ENCODE measurements at places on chromosomes 11 and 22.

DNA sequence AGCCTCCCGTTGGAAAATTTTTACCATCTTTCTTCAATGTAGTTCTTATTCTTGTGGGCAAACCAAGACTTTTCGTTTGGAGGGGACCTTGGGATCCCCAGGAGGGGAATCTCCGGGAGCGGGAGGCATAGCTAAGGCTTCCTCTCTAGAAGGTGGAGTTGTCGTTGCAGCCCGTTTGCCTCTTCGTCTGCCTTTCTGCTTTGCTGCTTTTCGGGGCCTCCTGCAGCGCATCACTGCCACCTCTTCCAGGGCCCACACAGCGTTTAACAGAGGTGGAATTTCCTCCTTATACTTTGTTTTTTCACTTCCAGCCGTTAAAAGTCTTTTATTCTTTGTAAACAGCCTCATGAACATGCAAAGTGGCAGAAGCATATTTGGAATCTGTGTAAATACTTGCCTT, 3.5 kb upstream of the IFITM3 start:
- DNase-seq: no peak

DNA sequence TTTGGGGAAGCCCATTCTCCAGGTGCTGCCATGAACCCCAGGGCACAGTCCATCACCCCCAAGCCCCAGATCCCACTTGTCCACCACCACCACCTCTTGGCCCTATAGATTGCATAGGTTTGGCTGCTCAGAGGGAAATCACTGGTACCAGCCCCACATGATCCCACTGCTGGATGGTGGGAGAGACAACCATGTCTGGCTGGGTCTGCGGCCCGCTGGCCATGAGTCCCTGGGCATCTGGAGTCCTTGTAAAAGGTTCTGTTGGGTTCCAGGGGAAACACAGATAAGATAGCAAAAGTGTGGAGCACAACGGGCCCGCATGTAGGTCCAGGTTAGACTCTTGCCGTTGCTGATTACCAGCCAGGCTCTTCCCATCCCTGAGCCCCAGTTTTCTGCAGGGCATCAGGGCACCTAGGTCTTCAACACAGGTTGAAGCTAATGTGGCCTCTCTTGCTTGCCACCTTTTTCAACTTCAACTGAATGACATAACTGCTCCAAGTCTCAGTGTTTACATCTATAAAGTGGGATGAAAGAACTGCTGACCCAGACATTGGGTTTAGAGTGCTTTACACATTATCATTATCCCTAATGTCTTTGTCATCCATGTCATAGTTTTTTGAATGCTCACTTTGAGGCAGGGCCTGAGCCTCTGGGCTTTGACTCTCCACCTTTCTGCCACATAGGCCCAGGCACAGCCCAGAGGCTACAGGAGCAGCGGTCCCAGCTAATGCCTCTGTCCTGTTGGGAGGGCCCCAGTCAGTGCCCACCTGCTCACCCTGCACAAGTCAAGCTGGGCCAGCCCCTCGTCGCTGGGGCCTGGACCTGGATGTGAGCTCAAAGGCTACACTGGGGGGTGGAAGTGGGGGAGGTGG, 1.0 kb upstream of the TANGO2 start:
- no peak for DNase-seq

DNA sequence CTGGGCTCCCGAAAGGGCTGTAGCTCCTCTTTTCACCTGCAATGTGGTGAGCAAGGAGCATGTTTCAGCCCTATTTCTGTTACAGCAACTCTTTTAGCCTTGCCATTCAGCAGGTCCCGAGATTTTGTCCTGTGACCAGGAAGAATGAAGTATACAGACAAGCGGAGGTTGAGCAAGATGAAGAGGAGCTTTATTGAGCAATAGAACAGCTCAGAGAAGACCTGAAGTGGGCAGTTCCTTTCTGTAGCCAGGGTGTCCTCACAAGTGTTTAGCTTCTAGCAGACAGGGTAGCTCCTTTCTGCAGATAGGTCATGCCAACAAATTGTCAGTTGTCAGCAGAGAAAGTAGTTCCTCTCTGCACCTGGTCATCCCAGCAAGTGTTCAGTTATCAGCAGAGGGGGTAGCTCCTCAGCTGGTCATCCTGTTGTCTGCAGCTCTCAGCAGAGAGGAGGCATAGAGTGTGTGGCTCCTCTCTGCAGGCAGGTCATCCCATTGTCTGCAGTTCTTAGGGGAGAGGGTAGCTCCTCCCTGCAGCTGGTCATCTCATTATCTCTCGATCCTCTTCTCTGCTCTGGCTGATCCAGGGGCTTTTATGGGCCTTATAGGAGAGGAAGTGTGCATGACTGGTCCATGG, 5.4 kb upstream of the OR56A4 start:
- DNase-seq: no peak

GRCh38 chr11:134987223-134987768, 575.3 kb upstream of the B3GAT1 start:
- no peak for DNase-seq

GRCh38 chr11:111419641-111420327, 40.7 kb upstream of the POU2AF1 start:
- no peak for DNase-seq

DNA sequence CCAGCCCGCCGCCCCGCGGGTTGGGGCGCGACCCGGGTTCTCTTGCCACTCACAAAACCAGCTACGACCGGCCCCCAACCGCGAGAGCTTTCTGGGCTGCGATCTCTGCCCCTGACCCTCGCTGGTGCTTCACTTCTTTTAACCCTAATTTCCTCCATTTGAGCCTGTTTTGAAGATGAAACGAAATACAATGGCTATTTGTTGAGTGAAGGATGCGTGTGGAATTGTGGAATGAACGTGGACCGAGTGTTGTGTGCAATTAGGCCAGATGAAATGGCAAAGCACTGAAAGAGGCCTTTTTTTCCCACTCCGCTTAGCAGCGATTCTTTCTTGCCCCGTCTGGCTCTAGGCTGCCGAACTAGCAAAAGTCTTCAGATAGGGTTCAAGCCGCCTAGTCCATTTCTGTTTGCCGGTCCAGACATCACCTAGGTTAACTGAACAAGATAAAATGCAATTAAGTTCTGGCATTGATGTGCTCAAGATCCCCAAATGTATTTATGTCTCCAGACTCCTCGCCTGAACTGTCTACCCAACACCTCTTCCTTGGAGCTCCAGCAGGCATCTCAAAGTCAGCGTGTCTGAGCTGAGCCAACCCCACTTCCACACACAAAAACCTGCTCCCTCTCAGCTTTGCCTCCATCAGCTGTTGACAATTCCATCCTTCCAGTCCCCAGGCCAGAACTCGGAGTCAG, 471 bp upstream of the TMEM184B start:
- DNase-seq: no peak

DNA sequence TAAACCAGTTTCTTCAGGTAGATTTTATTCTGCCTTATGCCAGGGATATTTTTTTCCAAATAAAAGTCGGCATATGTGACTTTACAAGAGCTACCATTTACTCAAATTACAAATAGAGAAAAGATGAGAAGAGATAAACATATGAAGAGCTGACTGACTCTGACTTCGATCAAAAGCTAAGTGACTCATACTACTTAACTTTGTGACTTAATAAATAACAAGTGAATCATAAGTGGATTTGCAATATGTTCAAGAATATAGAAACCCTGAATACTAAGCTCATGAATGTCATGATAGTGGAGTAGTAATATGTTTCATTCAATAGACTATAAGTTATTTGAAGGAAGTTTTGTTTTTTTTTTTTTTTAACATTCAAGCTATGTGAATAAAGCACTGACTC, 130.5 kb upstream of the ANO3 start:
- DNase-seq: no peak

GRCh38 chr11:115608976-115609375, 104.8 kb upstream of the CADM1 start:
- no peak for DNase-seq

All from stimulated activated CD4-positive, alpha-beta T cell treated with anti-CD3 and anti-CD28 coated beads, TNF-alpha, amount 100 ng/mL, for 1 hour (primary cell).